ENCODE measurements at places on chromosomes 11 and 22.

DNA sequence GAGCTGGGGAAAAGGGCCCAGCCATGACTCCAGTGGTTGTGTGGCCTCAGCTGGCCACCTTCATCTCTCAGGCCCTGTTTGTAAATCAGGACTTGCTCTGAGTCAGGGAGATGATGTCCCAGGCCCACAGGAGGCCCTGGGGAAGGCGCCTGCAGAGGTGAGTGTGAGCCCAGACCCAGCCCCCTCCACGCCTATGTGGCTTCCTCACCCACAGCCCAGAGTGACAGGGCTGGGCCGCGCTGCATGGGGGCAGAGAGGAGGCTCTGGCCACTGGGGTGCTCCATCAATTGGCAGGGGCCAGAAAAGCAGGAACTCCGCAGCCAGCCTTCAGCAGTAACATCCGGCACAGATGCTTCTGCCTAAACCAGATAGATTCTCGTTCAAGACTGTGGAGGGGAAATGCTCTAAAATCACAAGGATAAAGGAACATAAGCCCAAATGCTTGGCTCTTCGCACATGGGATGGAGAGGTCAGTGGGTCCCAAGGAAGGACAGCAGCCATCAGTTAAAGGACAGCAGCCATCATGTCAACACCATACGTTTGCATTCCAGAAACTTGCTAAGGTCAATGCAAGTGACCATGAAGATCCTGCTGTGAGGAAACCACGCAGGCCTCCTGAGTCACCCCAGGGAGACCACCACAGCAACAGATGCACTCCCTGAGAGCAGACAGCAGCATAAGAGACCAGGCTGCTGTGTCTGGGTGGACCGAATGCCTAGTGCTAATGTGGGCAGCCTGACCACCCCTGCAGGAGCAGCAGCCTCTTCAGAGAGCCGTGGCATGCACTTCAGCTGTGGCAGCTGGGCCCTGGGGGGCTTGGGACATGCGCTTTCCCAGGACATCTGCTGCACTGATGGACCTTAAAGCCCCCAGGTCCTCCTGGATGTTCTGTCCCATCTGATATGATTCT, 28.3 kb downstream of the OSBPL5 start:
- DNase-seq, result no peak

GRCh38 chr11:41379084-41379483, 80.4 kb downstream of the LRRC4C start:
- no peak for DNase-seq

GRCh38 chr11:64534391-64534801, 56.6 kb upstream of the SLC22A12 start:
- no peak for DNase-seq

- no peak for DNase-seq
Measured at GRCh38 chr11:23973244-23973643, 523.6 kb upstream of the LUZP2 start.

- no peak for DNase-seq
Measured at GRCh38 chr11:1922481-1923081, 3.1 kb downstream of the TNNT3 start.

Measured in right renal cortex interstitium (tissue), 3 donors.